Mesangial cell (primary cell): ENCODE measurements at places on chromosomes 11 and 22. TPM values are rescaled to one million over a fixed set of nuclear protein-coding genes. Genes with fewer than 3 reads are reported as not detected.

Gene RGL4
- total RNA-seq: not detected in 2 replicates

Gene APOBEC3G
- total RNA-seq: 1.6 and 10.9 TPM in 2 replicates

Gene YPEL1
- 3.3 and 5.3 TPM in 2 replicates for total RNA-seq

Gene BTG4
- 0.16 TPM in 1 of 2 replicates, not detected in the other for total RNA-seq

Gene ESAM
- total RNA-seq: 6.1 and 35.7 TPM in 2 replicates

Gene MYO7A
- total RNA-seq: 0.13 and 0.16 TPM in 2 replicates

Gene AGBL2
- total RNA-seq: 0.98 and 2.8 TPM in 2 replicates
